ENCODE measurements at places on chromosomes 1 and 21. TPM values are rescaled to one million over a fixed set of nuclear protein-coding genes. Genes with fewer than 3 reads are reported as not detected.

- no peaks in the 10 kb centered on the region for H3K36me3 ChIP-seq
- no peaks in the 10 kb centered on the region for H3K4me1 ChIP-seq
- DNase-seq = no peak
- H3K27me3 ChIP-seq = no peaks in the 10 kb centered on the region
These were observed 330.4 kb downstream of the KCNT2 start for GRCh38 chr1:196277860-196278259.

The MARK1 gene
- total RNA-seq = 2.1 TPM

The LCA5L gene
- total RNA-seq = 1.3 TPM

DNA sequence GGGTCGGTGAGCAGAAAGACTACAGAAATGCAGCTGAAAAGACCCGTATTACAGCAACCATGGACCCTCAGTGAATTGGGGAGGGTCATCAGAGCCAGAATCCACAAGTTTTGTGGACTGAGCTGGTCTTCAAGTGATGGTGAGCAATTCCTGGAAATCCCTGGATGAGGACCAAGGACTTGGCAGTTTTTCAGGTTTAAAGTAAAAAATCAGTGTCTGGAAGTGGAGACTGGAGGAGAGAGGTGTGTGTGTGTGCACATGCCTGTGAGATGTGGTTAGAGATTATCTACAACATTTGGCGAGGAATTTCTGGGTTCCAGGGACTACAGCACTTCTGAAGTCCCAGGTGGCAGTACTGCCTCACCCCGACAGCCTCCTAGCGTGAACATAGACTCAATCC lies 56.4 kb downstream of the KIRREL1 start:
- peaks cover 12% of the 10 kb centered on the region for H3K4me1 ChIP-seq
- no peak overlapping the region for H3K27ac ChIP-seq
- no peak for DNase-seq
- H3K27me3 ChIP-seq = no peaks in the 10 kb centered on the region

DNA sequence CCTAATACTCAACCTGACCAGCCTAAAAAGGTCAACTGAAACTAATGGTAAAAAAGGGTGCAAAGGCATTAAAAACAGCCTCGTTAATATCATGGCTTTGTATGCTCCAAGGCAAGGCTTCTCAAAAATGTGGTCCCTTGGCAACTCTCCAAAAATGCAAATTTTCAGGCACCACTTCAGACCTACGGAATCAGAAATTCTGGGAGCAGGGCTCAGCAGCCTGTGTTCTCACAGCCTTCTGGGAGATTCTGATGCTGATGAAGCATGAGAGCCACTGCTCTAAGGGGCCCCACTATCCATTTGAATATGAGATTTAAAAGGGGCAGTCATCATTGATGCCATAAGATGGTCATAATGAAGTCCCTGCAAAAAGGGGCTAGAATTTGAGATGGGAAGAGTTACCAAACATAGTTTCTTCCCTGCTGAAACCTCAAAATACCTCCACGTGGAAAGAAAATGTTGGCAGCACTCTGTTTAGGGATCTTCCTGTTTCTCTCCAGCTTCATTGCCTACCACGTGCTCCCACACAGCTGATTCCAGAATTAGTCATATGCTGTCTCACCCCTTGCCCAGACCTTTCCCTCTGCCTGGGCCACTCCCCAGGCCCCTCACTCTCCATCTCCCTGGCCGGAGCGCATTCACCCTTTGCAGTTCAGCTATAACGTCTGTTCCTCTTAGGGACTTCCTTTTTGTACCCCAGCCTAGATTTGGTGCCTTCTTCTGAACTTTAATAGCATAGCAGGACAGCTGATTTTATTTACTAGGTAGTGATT lies 46.7 kb downstream of the PHC2 start:
- no peak for DNase-seq
- no peaks in the 10 kb centered on the region for H3K36me3 ChIP-seq
- H3K4me3 ChIP-seq = no peak overlapping the region

DNA sequence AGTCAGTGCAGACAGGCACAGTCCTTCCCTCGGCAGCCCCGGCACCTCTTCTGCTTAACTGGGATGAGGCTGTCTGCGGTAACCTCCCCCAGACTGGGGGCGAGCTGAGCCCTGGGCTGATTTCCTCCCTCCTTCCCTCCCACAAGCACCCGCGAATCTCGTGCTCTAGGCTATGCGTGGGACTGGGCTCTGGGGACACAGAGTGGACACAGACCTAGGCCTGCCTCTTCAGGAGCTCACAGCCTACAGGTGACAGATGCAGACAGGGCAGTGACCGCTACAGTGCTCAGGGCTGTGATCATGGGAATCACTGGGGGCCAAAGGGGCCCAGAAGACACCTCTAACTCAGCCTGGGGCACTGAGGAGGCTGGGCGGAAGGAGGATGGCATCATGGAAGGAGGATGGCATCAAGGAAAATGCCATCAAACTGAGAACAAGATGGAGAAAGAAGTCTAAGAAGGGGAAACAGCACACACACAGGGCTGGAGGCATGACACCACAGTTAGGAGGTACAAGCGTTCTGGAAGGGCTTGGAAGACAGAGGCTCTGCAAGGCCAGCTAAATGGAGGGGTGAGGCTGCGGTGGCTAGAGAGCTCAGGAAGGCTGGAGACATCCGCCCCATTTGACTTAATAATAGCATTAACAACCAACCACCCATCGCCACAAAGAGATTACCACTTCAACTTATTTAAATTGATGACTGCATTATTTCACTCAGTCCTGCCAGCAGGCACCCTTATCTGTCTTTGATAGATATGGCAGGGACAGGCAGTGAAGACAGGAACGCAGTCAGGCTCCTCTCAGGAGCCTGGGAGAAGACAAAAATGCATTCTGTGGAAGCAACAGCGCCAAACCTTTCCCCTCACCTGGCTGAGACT lies 4.2 kb downstream of the TTC39A start:
- H3K4me3 ChIP-seq = no peak overlapping the region
- peaks cover 21% of the 10 kb centered on the region for H3K4me1 ChIP-seq
- no peak for DNase-seq
- H3K36me3 ChIP-seq = no peaks in the 10 kb centered on the region
- H3K27ac ChIP-seq = no peak overlapping the region

GRCh38 chr1:175188936-175189335 lies 3.6 kb downstream of the KIAA0040 start:
- no peaks in the 10 kb centered on the region for H3K36me3 ChIP-seq
- H3K27ac ChIP-seq = no peak overlapping the region
- no peaks in the 10 kb centered on the region for H3K27me3 ChIP-seq
- no peak overlapping the region for H3K4me3 ChIP-seq
- peaks cover 62% of the 10 kb centered on the region for H3K4me1 ChIP-seq

- H3K27ac ChIP-seq = no peak overlapping the region
- H3K27me3 ChIP-seq = no peaks in the 10 kb centered on the region
- DNase-seq = no peak
- H3K36me3 ChIP-seq = no peaks in the 10 kb centered on the region
These were observed 172.6 kb upstream of the HMCN1 start for GRCh38 chr1:185561629-185562028.

- no peak for DNase-seq
- H3K4me1 ChIP-seq = peaks cover 18% of the 10 kb centered on the region
- H3K36me3 ChIP-seq = no peaks in the 10 kb centered on the region
- no peaks in the 10 kb centered on the region for H3K27me3 ChIP-seq
These were observed 84.2 kb downstream of the SH3GLB1 start for GRCh38 chr1:86788300-86789206.

The C1orf115 gene
- total RNA-seq = 11.4 TPM

- H3K36me3 ChIP-seq = no peaks in the 10 kb centered on the region
- H3K4me1 ChIP-seq = no peaks in the 10 kb centered on the region
- H3K27me3 ChIP-seq = no peaks in the 10 kb centered on the region
- no peak overlapping the region for H3K4me3 ChIP-seq
- DNase-seq = no peak
- no peak overlapping the region for H3K27ac ChIP-seq
These were observed 1126.7 kb upstream of the ADGRL2 start for GRCh38 chr1:80673935-80674597.

DNA sequence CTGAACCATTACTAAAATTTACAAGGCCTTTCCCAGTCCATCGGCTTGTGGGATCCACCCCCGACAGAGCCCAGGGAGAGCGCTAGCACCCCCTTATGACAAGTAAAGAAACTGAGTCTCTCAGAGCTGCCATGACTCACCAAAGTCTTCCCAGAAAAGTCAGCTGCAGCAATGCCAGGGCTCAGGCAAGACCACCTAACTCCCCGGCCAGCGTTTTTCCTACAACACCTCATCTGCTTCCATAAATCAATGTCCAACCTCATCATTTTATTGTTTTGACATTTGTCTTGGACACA lies 15.0 kb downstream of the DHCR24 start:
- no peaks in the 10 kb centered on the region for H3K27me3 ChIP-seq
- no peak overlapping the region for H3K27ac ChIP-seq
- no peaks in the 10 kb centered on the region for H3K4me1 ChIP-seq
- H3K36me3 ChIP-seq = peaks cover 24% of the 10 kb centered on the region
- H3K4me3 ChIP-seq = no peak overlapping the region
- no peak for DNase-seq

The MYOG gene
- not detected for total RNA-seq

The UBAP2L gene
- 50.1 TPM for total RNA-seq

- no peak overlapping the region for H3K4me3 ChIP-seq
- H3K27me3 ChIP-seq = no peaks in the 10 kb centered on the region
- DNase-seq = no peak
These were observed 163.6 kb upstream of the ARHGEF16 start for GRCh38 chr1:3290915-3291314.

GRCh38 chr1:51270751-51271150 lies 34.7 kb downstream of the RNF11 start:
- no peak overlapping the region for H3K27ac ChIP-seq
- H3K27me3 ChIP-seq = no peaks in the 10 kb centered on the region
- no peak for DNase-seq
- no peak overlapping the region for H3K4me3 ChIP-seq
- peaks cover 11% of the 10 kb centered on the region for H3K4me1 ChIP-seq

The FAM131C gene
- not detected for total RNA-seq

GRCh38 chr1:65420590-65421350 lies at the start of the genes LEPR and LEPROT:
Gene LEPR, plus strand, starts transcription at chr1:65420668. Its CDS starts 144,898 bp downstream, at chr1:65565566.
Gene LEPROT, plus strand, starts transcription at chr1:65420668. Its CDS starts 57 bp downstream, at chr1:65420725.
- H3K4me3 ChIP-seq = peak within 1 kb of the TSS; percentile 71
- H3K27me3 ChIP-seq = no peaks in the 10 kb centered on the region
- no peaks in the 10 kb centered on the region for H3K36me3 ChIP-seq
- peaks cover 38% of the 10 kb centered on the region for H3K4me1 ChIP-seq

DNA sequence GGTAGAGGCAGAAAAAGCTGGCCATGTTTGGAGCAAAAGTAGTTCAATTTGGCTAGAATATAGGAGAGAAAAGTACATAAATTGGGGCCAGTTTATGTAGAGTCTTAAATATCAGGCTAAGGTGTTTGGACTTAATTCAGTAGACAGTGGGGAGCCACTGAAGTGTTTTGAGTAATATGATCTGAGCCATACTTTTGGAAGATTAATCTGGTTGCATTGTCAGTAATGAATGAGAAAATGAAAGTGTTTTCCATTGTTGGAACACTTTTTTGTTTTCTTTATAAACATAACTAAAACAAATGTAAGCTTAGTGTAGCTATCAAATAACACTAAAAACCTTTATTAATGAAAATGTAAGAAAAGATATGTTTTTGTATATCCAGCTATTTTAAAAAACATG lies 42.1 kb downstream of the POU2F1 start:
- no peaks in the 10 kb centered on the region for H3K27me3 ChIP-seq
- H3K4me3 ChIP-seq = no peak overlapping the region
- no peak overlapping the region for H3K27ac ChIP-seq
- no peak for DNase-seq
- peaks cover 6% of the 10 kb centered on the region for H3K4me1 ChIP-seq

Data from body of pancreas (tissue), 4 donors.